ENCODE measurements at places on chromosomes 16 and 17.

GRCh38 chr16:66159987-66160386 is 206.5 kb upstream of the CDH5 start:
- DNase-seq: no peak

GRCh38 chr16:17470908-17471718 is at the start of gene XYLT1:
Gene XYLT1, minus strand, starts transcription at chr16:17470960. Its CDS starts 164 bp downstream, at chr16:17470796.
- peak; percentile 65 for DNase-seq

GRCh38 chr17:39229274-39229913 is 3.6 kb upstream of the STAC2 start:
- DNase-seq: no peak

DNA sequence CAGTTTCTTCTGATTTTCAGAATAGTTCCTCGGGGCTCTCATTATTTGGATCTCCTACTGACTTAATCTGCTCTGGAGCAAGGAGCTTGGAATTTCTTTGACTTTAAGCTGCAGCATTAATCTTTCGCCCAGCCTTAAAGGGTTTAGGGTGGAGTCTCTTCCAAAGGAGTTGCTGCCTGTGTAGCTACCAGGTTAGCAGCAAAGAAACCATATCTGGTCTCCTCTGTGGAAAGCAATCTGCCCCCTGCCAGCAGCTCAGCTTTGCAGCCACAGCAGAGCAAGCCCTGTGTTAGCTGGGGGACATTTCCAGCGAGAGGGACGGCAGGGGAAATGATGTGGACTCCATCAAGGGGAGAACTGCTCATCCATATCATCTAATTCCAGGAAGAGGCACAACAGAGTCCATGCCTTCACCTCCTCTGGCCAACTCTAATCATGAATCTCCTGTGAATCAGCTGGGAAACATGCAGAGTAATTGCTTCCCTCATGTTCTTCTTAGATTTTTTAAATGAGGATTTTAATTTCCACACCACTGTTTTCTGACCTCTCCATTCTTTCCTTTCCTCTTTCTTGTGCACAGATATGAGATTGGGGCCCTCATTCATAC is 827.6 kb upstream of the CA10 start:
- DNase-seq: no peak

DNA sequence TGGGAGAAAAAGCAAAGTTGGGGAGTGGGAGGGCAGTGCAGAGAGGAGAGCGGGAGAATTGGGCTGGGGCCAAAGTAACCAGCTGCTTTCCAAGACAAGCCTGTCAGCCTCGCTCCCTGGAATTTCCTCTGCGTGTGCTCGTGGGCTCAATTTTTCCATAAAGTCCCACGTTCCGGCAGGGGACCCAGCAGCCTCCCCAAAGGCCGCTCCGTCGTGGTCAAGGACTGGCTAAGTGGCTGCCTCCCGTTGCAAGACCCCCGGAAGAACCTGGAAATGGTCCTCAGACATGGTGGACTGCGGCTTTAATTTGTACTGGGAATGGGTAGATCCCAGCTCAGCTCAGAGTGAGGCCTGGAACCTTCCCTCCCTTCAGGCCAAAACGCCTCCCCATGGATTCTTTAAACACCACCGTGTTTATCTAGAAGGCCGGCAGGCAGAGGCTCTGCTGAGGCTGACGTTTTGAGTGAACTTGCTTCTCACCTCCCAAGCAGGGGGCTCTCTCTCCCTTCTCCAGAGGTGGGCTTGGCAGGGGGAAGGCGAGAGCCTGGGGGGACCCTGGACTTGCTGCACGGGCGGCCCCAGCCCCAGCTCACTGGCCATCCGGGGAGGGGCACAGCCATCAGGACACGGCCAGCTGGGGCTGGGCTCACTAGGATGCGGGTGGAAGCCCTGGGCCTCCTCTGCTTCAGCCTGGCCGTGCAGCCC is 190.0 kb downstream of the C16orf95 start:
- DNase-seq: no peak

DNA sequence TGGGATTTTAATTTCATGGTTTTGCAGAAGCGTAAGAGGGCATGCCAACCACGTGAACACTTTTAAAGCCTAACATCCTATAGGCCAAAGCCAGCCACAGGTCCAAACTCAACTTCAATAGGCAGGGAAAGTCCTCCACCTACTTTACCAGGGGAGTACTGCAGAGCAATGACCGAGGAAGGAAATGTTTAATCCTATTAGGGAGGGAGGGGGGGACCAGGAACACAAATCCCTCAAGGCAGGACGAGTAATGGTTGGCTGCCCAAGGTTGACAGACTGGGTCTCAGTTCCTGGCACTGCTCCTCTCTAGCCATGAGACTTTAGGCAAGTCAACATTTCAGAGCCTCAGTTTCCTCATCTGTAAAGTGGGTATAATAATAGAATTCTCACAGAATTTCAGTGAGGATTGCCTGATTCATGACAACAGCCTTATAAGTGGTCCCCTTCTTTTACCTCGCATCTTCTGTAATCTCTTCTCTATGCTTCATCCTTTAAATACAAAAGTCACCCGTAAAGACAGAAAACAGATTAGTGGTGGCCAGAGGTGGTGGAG is 315.8 kb downstream of the HAPSTR1 start:
- DNase-seq: no peak

DNA sequence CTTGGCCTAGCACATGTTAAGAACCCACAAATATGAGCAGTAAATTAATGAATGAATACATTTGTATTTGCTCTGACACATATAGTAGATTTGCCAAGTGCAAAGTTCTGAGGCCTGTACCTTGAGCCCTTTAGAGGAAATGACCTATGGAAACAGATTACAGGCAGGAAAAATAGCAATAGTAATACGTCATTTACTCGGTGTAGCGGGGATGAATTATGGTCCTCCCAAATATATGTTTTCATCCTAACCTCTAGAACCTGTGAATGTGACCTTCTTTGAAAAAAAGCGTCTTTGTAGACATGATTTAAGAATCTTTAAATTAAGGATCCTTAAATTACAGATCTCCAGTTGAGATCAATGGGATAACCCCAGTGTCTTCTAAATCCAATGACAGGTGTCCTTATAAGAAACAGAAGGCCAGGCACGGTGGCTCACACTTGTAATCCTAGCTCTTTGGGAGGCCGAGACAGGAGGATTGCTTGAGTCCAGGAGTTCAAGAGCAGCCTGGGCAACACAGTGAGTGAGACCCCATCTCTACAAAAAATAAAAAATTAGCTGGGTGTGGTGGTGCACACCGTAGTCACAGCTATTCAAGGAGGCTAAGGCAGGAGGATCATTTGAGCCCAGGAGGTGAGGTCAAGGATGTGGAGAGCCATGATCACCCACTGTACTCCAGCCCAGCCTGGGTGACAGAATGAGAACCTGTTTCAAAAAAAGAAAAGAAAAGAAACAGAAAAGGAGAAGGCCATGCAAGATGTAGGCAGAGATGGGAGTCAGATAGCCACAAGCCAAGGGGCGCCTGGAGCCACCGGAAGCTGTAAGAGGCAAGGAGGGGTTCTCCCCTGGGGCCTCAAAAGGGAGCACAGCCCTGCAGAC is 5.1 kb upstream of the ITPRIPL2 start:
- no peak for DNase-seq

DNA sequence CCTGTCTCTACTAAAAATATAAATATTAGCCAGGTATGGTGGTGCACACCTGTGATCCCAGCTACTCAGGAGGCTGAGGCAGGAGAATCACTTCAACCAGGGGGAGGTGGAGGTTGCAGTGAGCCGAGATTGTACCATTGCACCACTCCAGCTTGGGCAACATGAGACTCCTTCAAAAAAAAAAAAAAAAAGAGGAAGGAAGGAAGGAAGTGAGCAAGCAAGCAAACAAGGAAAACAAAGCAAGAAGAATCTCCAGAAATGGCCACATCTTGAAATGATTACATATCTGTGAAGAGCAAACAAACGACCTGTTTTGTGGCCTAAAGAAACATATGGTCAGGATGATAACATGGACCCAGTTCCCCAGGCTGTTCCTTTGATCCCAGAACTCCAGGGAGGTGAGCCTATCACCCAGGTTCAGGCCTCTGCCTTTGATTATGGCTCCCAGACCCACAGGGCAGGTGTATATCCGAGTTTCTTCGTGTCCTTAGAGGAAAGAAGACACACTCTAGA is 8.9 kb downstream of the ACOX1 start:
- no peak for DNase-seq

DNA sequence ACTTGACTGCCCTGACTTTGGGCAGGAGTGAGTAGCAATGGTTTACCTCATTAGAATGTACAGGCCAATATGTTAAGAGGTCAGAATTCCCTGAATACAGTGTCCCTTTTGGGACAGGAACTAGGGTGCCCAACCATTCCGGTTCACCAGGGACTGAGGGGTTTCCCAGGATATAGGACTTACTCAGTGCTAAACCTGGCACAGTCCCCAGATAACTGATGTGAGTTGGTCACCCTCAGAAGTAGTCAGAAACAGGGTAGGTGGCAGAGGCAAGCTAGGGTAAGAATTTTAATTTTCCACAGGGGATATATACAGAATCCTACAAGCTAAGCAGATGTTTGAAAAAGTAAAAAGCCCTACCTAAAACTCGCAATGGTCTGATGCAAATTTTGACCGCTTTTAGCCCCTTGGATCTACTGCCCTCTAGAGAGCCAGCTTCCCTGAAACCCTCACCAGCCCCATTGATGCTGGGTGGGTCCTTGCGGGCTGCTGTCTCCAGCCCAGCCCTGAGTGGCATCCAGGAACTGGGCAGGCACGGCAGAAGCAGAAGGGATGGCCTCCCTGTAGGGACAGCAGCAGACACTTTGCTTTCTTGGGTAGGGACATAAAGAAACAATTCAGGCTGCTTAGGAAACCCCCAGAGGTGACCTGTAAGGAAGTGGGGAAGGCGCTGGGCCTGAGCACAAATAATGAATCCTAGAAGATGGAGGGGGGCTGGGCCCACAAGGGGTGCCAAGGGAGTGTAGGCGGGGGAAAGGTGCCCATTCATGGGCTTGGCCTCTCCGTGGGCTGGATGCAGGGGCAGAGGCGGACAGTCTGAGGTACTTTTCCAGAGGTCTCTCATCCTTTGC is 434.8 kb downstream of the SLC39A11 start:
- DNase-seq: no peak

DNA sequence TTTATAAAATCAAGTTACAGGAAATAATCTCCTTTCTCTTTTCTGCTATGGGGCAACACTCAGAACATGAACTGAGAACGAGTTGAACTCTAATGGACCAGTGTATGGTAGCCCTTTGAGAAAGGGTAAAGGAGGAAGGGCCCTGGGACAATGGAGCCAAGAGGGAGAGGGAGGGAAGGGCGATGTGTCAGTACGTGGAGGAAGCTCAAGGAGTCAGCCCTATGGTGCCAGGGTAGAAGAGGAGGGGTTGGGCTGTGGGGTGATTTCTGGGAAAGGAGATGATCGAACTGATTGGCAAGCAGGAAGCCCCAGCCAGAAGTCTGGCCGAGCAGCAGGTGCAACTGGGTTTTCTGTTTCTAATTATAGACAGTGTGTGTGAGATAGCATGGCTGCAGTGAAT is 4.3 kb upstream of the WIPI1 start:
- DNase-seq: peak; percentile 40

DNA sequence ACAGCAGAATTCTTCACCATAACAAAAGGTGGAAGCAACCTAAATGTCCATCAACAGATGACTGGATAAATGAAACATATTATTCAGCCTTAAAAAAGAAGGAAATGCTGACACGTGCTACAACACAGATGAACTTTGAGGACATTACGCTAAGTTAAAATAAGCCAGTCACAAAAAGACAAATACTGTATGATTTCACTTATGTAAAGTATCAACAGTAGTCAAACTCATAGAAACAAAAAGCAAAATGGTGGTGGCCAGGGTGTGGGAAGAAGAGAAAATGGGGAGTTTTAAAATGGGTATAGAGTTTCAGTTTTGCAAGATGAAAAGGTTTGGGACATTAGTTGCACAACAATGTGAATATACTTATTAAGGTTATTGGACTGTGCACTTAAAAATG is 49.8 kb upstream of the MTMR4 start:
- no peak for DNase-seq

GRCh38 chr16:70652322-70652721 is 6.0 kb downstream of the IL34 start:
- DNase-seq: no peak

- DNase-seq: no peak
Measured at GRCh38 chr17:6276711-6277110, 158.2 kb downstream of the AIPL1 start.

GRCh38 chr17:55536205-55536604 is 25.0 kb upstream of the SMIM36 start:
- no peak for DNase-seq

DNA sequence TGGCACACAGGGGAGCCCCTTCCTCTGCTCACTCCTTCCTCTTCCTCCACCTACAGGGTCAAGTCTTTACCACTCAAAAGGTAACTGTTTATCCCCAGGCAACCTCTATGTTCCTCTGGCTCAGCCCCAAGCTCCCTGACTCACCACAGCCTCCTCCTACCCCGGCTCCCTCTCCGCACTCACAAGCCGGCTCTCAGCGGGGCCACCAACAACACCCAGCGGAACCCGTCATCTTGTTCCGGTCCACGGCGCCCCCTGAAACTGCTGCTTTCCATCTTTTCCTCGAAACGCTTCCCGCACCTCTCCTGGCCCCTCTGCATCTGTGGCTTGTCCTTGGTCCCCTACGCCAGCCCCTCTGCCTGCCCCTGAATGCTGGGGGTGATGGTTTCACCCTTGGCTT is 58.4 kb downstream of the NXN start:
- DNase-seq: no peak

DNA sequence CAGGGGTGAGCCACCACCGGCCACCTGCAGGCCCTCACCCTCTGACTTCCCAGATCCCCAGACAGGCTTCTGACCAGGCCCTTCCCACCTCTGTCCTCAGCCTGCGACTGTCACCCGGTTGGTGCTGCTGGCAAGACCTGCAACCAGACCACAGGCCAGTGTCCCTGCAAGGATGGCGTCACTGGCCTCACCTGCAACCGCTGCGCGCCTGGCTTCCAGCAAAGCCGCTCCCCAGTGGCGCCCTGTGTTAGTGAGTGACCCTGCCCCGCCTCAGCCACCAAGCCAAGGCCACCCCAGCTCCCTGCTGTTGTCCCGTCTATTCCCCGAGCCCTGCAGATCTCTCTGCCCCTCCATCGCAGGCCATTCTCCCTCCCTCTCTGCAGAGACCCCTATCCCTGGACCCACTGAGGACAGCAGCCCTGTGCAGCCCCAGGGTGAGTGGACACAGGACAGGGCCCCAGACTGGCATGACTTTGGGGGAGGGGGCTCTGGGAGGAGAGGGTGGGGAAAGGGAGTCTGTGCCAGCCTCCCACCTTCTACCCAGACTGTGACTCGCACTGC is 1.9 kb downstream of the NTN3 start:
- DNase-seq: no peak

Data from activated CD4-positive, alpha-beta T cell treated with anti-CD3 and anti-CD28 coated beads, Interleukin-2, amount 50 U/mL, for 48 hours (primary cell).